ENCODE measurements at places on chromosomes 13 and 19. TPM values are rescaled to one million over a fixed set of nuclear protein-coding genes. Genes with fewer than 3 reads are reported as not detected.

The PRODH2 gene
- not detected for total RNA-seq

The DMKN gene
- 52.4 TPM for total RNA-seq

The ATP4A gene
- not detected for total RNA-seq

The LGI4 gene
- 42.5 TPM for total RNA-seq
